Central memory CD8-positive, alpha-beta T cell (primary cell): ENCODE measurements at places on chromosomes 3 and 15.

DNA sequence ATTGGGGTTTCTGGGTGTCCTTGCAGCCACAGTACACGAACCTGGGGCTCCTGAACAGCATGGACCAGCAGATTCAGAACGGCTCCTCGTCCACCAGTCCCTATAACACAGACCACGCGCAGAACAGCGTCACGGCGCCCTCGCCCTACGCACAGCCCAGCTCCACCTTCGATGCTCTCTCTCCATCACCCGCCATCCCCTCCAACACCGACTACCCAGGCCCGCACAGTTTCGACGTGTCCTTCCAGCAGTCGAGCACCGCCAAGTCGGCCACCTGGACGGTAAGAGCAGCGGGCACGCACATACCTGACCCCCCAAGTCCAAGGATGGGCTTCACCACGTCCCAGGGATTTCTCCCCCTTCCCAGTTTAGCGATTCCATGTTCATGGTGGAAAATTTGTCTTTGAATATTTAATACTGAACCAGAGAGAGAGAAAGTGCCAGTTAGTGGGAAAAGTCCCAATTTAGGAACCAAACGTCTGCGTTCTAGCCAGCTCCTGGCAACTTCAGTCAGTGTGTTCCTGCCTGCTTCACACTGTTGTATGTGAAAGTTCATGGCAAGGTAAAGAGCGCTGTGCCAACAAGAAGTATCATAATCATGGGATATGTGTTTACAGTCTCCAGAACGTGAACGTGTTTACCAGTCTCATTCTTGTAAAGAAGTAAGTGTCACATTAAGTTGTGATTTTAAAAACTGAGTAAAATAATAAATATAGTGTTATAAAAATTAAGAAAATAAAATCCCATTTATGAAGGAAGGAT, 177.2 kb downstream of the TP63 start:
- no peaks in the 10 kb centered on the region for H3K4me1 ChIP-seq
- H3K27me3 ChIP-seq = no peaks in the 10 kb centered on the region
- DNase-seq = no peak
- no peaks in the 10 kb centered on the region for H3K36me3 ChIP-seq
- H3K27ac ChIP-seq = no peak overlapping the region

- no peak overlapping the region for H3K27ac ChIP-seq
- no peak for DNase-seq
- H3K4me1 ChIP-seq = no peaks in the 10 kb centered on the region
- H3K36me3 ChIP-seq = no peaks in the 10 kb centered on the region
- no peak overlapping the region for H3K4me3 ChIP-seq
Observed at GRCh38 chr3:14274999-14275961, 96.7 kb downstream of the LSM3 start.

DNA sequence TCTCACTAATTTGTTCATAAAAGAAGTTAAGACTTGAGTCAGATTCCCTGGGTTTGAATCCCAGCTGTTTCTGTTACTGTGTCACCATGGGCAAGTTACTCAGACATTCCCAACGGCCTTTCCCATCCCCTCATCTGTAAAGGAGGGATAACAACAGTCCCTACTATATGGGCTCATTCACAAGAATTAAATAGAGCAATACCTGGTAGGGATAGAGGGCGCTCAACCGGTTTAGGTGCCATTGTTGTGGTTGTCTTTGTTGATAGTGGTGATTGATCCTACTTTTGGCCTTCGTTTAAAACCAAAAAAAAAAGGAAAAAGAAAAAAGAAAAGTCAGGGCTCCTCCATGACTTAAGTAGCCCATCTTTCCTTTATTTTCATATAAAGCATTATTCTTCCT, 563.1 kb downstream of the GRM7 start:
- H3K36me3 ChIP-seq = no peaks in the 10 kb centered on the region
- no peak overlapping the region for H3K27ac ChIP-seq
- no peaks in the 10 kb centered on the region for H3K27me3 ChIP-seq
- no peaks in the 10 kb centered on the region for H3K4me1 ChIP-seq

DNA sequence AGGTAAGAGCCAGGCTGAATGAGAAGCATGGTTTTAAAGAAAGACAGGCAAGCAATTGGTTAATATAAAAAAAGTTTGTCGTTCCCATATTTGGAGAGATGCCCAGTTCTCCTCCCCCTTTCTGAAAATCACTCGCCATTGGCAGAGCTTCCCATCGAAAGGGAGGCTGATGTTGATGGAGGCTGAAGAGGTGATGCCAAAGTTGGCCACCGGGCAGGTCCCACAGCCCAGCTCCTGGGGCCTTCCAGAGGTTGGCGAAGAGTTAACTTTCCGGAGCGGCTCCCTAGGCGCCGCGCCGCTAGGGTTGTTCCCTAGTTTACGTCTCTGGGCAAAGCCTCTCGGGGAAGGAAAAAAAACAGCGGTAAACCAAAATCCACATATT, 793 bp downstream of the PCOLCE2 start:
- H3K36me3 ChIP-seq = no peaks in the 10 kb centered on the region
- H3K27ac ChIP-seq = peak overlapping the region; percentile 68
- H3K4me3 ChIP-seq = peak overlapping the region; percentile 64
- no peak for DNase-seq
- peaks cover 83% of the 10 kb centered on the region for H3K27me3 ChIP-seq
- no peaks in the 10 kb centered on the region for H3K4me1 ChIP-seq

- no peaks in the 10 kb centered on the region for H3K4me1 ChIP-seq
- H3K4me3 ChIP-seq = no peak overlapping the region
- no peak for DNase-seq
- no peak overlapping the region for H3K27ac ChIP-seq
Observed at GRCh38 chr3:169399068-169399467, 264.4 kb downstream of the MECOM start.

DNA sequence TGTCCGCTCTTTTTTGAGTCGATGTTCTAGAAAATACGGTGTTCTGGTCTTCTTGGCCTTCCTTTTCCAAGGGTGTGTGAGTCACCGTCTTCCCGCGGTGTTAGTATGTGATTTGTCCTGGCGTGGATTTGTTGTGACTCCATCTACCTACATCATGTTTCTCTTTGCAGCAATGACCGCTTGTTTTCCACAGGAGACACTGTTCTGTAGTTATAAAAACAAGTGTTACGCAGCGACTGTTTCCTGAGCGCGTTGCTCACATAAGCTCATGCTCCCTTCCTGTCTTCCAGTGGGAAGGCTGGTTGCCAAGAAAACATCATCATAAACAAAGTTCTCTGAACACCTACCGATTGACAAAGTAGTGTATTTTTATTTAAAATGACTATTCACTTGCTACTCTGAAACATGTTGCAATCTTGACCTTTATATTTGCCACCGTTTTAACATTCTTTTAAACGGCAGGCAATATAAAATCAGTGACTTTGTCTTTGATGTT, 19.0 kb downstream of the USP13 start:
- no peak overlapping the region for H3K27ac ChIP-seq
- DNase-seq = no peak
- H3K27me3 ChIP-seq = no peaks in the 10 kb centered on the region
- peaks cover 8% of the 10 kb centered on the region for H3K4me1 ChIP-seq
- no peak overlapping the region for H3K4me3 ChIP-seq

DNA sequence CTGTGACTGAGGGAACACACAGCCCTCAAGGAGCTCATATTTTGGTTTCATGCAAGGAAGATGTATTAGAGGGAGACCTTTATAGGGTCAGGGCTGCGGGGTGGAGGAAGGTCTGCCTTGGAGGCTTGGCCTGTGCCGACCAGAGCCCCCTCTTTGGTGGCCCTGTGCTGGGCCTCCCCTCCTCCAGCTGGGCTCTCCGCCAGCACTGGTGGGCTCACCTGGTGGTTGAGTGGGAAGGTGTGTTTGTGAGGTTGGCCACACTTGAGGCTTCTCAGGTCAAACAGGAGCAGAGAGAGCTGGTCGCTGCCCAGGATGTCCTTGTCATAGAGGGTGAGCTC, 2.6 kb downstream of the PLA2G4F start:
- no peaks in the 10 kb centered on the region for H3K36me3 ChIP-seq
- no peak for DNase-seq
- peaks cover under 1% of the 10 kb centered on the region for H3K27me3 ChIP-seq
- no peak overlapping the region for H3K4me3 ChIP-seq
- H3K27ac ChIP-seq = no peak overlapping the region
- H3K4me1 ChIP-seq = no peaks in the 10 kb centered on the region

DNA sequence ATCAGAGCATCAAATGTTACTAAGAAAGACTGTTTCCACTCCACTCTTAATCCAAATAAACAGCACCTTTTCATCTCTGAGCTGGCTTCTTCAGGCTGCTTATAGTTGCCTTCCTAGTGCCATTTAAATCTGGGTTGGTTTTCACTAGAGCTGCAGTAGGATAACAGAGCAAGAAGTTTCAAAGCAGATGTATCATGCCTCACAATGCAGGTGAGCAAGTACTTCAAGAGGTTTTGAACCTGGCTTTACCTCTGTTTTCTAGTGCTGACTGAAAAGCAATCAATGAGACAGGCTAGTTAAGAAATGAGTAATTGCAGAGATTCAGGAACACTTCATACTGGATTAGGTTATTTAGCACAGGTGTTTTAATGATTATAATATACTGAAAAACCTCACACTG, 147.7 kb upstream of the SATB1 start:
- no peak overlapping the region for H3K27ac ChIP-seq
- H3K4me1 ChIP-seq = no peaks in the 10 kb centered on the region
- DNase-seq = no peak
- no peak overlapping the region for H3K4me3 ChIP-seq

- no peaks in the 10 kb centered on the region for H3K27me3 ChIP-seq
- no peak overlapping the region for H3K4me3 ChIP-seq
- H3K4me1 ChIP-seq = no peaks in the 10 kb centered on the region
- H3K27ac ChIP-seq = no peak overlapping the region
Observed at GRCh38 chr15:90812171-90812957, 56.0 kb upstream of the FURIN start.

DNA sequence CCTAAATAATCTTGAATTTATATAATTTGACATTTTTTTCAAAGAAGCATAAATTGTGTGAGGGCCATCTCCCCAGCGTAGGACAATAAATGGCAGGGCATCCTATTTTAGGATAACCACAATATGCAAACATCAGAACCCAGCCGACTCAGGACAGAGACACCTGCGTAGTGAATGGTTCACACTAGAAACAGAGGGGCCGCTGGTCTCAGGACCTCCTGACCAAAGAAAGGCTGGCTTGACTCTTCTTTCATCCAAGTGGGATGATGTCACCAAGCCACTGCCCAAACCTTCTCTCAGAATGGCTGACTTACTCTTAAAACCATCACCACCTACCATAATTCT, 162.1 kb downstream of the FOXP1 start:
- H3K27ac ChIP-seq = peak overlapping the region; percentile 88
- peaks cover 67% of the 10 kb centered on the region for H3K4me1 ChIP-seq
- peak overlapping the region; percentile 33 for H3K4me3 ChIP-seq
- DNase-seq = no peak
- no peaks in the 10 kb centered on the region for H3K27me3 ChIP-seq
